Kidney epithelial cell (primary cell): ENCODE measurements at places on chromosomes 5 and 9. TPM values are rescaled to one million over a fixed set of nuclear protein-coding genes. Genes with fewer than 3 reads are reported as not detected.

Gene F2RL1
- total RNA-seq, result 144 TPM in 2 replicates

GRCh38 chr5:178465228-178465860 is 124.8 kb downstream of the COL23A1 start:
- no peak for DNase-seq

Gene RNF38
- 27.6 and 33.0 TPM in 2 replicates for total RNA-seq

- no peak for DNase-seq
These were observed 20.5 kb downstream of the ABCA1 start for GRCh38 chr9:104907278-104907951.

DNA sequence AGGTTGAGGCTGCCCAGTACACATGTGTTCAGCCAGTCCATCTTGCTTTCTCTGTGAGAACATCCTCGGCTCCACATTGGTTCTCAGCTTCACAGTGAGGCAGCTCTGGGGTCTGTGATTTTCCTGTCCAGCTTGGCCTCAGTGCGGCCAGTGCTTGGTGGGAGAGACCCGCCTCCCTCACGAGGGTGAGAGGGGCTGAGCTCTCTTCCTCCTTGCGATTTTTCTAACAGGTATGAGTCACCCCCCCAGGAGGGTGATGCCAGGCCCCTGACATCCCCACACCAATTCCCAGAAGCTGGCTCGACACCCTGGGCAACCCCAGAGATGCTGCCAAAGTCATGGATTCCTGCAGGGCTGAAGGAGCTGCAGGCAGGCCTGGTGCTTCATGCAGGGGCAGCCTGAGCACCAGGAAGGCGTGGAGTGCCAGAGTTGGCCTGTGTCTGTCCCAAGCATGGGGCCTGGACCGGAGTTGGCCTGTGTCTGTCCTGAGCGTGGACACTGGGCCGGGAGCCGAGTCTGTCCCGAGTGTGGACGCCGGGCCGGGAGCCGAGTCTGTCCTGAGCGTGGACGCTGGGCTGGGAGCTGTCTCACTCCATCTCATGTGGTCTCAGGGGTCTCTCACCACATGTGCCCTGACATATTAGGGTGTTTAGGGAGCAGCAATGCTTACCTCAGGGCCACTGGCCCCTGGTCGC is 408.6 kb upstream of the IRX4 start:
- DNase-seq, result no peak

Gene CCL21
- not detected in 2 replicates for total RNA-seq

GRCh38 chr9:137606005-137606621 is 627 bp downstream of the ARRDC1 start:
- DNase-seq, result no peak

- no peak for DNase-seq
These were observed 1921.6 kb upstream of the WWC1 start for GRCh38 chr5:166369807-166370206.

- no peak for DNase-seq
These were observed 246.4 kb downstream of the SMARCA2 start for GRCh38 chr9:2261421-2262103.

Gene OGN
- total RNA-seq, result not detected in 2 replicates
